ENCODE measurements at places on chromosomes 3 and 15.

DNA sequence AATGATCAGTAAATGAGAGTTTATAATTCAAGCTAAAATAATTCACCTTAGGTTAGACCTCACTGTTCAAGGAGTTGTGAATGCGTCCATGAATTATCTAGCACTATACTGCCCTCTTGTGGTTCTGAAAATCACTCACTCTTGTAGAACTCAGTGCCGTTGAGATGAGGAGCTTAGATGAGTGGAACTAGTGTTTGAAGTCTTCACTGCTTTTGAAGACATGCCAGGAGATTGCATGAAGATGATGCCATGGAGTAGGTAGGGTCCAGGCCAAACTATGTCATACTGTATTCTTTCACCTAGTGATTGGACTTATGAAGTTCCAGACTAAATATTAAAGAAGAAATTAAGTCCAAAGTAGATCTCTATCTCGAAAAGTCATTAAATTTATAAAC lies 28.8 kb downstream of the LYSMD4 start:
- DNase-seq, result no peak
- no peak overlapping the region for H3K4me3 ChIP-seq
- peaks cover 23% of the 10 kb centered on the region for H3K4me1 ChIP-seq

- H3K27ac ChIP-seq, result peak overlapping the region; percentile 21
- no peak for DNase-seq
- H3K4me3 ChIP-seq, result no peak overlapping the region
- H3K4me1 ChIP-seq, result peaks cover 33% of the 10 kb centered on the region
- H3K27me3 ChIP-seq, result no peaks in the 10 kb centered on the region
Observed at GRCh38 chr15:77025941-77026411, 31.1 kb downstream of the PSTPIP1 start.

DNA sequence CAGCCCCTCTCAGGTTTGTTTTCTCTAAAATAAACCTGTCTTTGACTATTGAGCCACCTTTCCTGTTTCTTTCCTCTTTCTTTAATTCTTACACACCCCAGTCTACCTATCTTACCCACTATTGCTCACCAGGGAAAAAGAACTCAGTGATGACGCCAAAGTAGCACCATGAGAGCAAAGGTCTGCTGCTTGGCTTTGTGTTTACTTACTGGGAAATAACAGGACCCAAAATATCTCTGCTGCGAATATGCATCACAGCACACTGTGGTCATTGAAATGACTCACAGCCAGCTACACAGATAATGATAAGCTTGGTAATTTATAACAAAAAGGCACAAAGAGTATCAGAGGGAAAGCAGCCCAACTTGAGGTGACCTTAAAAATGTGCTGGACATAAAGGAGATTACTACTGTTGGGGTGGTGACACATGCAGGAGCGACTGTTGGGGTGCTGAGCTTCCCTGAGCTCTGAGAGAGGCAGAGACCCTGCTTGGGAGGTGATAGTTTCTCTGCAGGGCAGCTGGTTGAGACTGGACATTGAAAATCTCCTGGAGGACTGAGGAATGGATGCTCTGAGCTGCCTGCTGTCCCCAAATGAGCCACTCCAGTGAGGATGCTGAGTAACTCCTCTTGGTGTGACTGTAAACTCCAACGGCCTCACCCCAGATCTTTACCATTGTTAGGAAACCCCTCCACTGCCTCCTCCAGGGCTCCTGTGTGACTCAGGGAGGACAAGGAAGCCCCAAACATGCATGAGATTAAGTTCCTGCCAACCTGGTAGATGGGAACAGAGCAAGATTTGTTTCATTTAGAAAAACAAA lies 14.5 kb downstream of the EFCAB12 start:
- no peak overlapping the region for H3K4me3 ChIP-seq
- DNase-seq, result no peak
- peaks cover 18% of the 10 kb centered on the region for H3K27me3 ChIP-seq
- no peak overlapping the region for H3K27ac ChIP-seq

DNA sequence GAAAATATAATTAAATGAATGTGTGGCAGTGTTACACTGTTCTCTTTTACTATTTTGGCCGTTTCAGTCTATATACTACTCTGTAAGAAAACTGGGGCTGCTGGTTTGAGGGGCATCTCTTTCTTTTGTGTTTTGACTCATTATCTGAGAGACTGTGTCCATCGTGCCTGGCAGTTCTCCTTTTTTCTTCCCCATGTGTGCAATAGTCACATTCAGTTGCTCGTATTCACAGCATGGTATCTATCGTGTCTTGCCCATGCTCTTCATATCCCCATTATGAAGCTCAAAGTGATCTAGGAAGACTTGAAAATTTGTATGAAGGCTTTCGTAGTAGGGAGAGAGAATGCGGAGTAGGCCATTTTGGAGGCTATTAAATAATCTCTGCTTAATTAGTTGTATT lies 29.8 kb upstream of the FAH start:
- peaks cover 3% of the 10 kb centered on the region for H3K36me3 ChIP-seq
- DNase-seq, result no peak
- no peak overlapping the region for H3K4me3 ChIP-seq

- H3K4me3 ChIP-seq, result no peak overlapping the region
- peaks cover 10% of the 10 kb centered on the region for H3K4me1 ChIP-seq
- peaks cover 1% of the 10 kb centered on the region for H3K27me3 ChIP-seq
- H3K27ac ChIP-seq, result no peak overlapping the region
- no peaks in the 10 kb centered on the region for H3K36me3 ChIP-seq
Observed at GRCh38 chr3:114504941-114505628, 211.3 kb downstream of the TIGIT start.

DNA sequence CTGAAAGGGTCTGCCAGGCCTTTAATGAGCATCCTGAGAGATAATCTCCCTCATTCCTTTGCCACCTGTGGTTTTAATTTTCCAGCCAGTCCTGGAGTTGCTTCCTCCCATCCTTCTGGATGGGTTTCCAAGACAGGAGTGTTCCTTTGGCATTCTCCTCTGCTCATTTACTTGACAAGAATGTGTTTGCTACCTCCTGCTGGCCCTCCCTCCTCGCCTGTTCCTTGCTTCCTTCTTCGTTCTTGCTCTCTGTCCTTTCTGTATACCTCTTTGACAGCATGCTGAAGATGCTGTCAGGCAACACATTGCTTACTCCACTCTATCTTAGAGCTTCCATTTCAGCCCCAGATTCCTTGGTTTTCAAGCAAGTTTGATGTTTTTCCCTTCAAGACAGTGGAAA lies 46.0 kb downstream of the ERC2 start:
- DNase-seq, result no peak
- no peaks in the 10 kb centered on the region for H3K36me3 ChIP-seq
- no peak overlapping the region for H3K4me3 ChIP-seq
- H3K4me1 ChIP-seq, result no peaks in the 10 kb centered on the region

- no peaks in the 10 kb centered on the region for H3K36me3 ChIP-seq
- no peak overlapping the region for H3K4me3 ChIP-seq
- no peaks in the 10 kb centered on the region for H3K4me1 ChIP-seq
- H3K27me3 ChIP-seq, result no peaks in the 10 kb centered on the region
- DNase-seq, result no peak
Observed at GRCh38 chr3:535566-536416, 339.2 kb downstream of the CHL1 start.

- DNase-seq, result no peak
- no peaks in the 10 kb centered on the region for H3K27me3 ChIP-seq
- no peak overlapping the region for H3K27ac ChIP-seq
- no peak overlapping the region for H3K4me3 ChIP-seq
Observed at GRCh38 chr3:188530226-188530625, 376.3 kb downstream of the LPP start.

GRCh38 chr3:65578861-65579260 lies 459.9 kb downstream of the MAGI1 start:
- no peaks in the 10 kb centered on the region for H3K36me3 ChIP-seq
- no peak overlapping the region for H3K27ac ChIP-seq
- H3K27me3 ChIP-seq, result no peaks in the 10 kb centered on the region
- no peaks in the 10 kb centered on the region for H3K4me1 ChIP-seq
- DNase-seq, result no peak

- DNase-seq, result no peak
- peaks cover 5% of the 10 kb centered on the region for H3K27me3 ChIP-seq
- H3K36me3 ChIP-seq, result peaks cover 2% of the 10 kb centered on the region
- H3K4me3 ChIP-seq, result no peak overlapping the region
- H3K27ac ChIP-seq, result no peak overlapping the region
Observed at GRCh38 chr3:87272718-87273341, 3.6 kb downstream of the POU1F1 start.

GRCh38 chr15:60218256-60218655 lies 179.5 kb downstream of the ANXA2 start:
- H3K36me3 ChIP-seq, result peaks cover 5% of the 10 kb centered on the region
- no peaks in the 10 kb centered on the region for H3K4me1 ChIP-seq
- H3K4me3 ChIP-seq, result no peak overlapping the region
- no peak for DNase-seq

DNA sequence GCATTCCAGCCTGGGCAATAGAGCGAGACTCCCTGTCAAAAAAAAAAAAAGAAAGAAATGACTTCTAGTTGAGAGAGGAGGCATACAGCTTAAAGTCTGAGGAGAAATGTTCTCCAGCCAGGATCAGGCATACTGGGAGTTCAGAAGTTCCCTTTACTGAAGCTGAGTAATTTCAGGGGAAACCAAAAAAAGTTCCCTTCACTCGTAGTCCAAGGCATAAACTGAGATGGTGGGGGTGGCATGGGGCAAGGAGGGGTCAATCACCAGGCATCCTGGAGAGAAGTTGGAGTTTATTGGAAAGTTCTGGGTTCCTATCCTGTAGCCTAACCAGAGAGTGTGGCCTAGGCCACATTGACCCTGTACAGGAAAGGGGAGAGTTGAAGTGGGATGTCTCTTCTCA lies 5.9 kb downstream of the GPX1 start:
- H3K27me3 ChIP-seq, result no peaks in the 10 kb centered on the region
- no peak for DNase-seq
- peaks cover 27% of the 10 kb centered on the region for H3K4me1 ChIP-seq
- peak overlapping the region; percentile 88 for H3K27ac ChIP-seq
- H3K4me3 ChIP-seq, result no peak overlapping the region
- peaks cover 6% of the 10 kb centered on the region for H3K36me3 ChIP-seq

GRCh38 chr3:62143843-62144450 lies 229.4 kb downstream of the FEZF2 start:
- no peak overlapping the region for H3K4me3 ChIP-seq
- no peak for DNase-seq
- H3K27ac ChIP-seq, result no peak overlapping the region
- no peaks in the 10 kb centered on the region for H3K36me3 ChIP-seq
- H3K27me3 ChIP-seq, result no peaks in the 10 kb centered on the region

GRCh38 chr3:172173316-172174254 lies 134.2 kb downstream of the FNDC3B start:
- peaks cover 3% of the 10 kb centered on the region for H3K36me3 ChIP-seq
- H3K27ac ChIP-seq, result no peak overlapping the region
- no peaks in the 10 kb centered on the region for H3K27me3 ChIP-seq
- H3K4me1 ChIP-seq, result peaks cover 21% of the 10 kb centered on the region
- H3K4me3 ChIP-seq, result no peak overlapping the region

- peaks cover 15% of the 10 kb centered on the region for H3K4me1 ChIP-seq
- H3K4me3 ChIP-seq, result no peak overlapping the region
- H3K36me3 ChIP-seq, result no peaks in the 10 kb centered on the region
- H3K27me3 ChIP-seq, result peaks cover 26% of the 10 kb centered on the region
Observed at GRCh38 chr3:29282427-29283230, 1.8 kb downstream of the RBMS3 start.

- no peak for DNase-seq
- no peak overlapping the region for H3K27ac ChIP-seq
- no peaks in the 10 kb centered on the region for H3K4me1 ChIP-seq
- H3K36me3 ChIP-seq, result no peaks in the 10 kb centered on the region
Observed at GRCh38 chr3:165874663-165875489, 37.7 kb upstream of the BCHE start.

- H3K4me3 ChIP-seq, result no peak overlapping the region
- H3K27me3 ChIP-seq, result no peaks in the 10 kb centered on the region
- H3K36me3 ChIP-seq, result peaks cover 2% of the 10 kb centered on the region
- DNase-seq, result no peak
- H3K4me1 ChIP-seq, result peaks cover 25% of the 10 kb centered on the region
- H3K27ac ChIP-seq, result no peak overlapping the region
Observed at GRCh38 chr3:63855333-63855940, 8.2 kb downstream of the THOC7 start.

DNA sequence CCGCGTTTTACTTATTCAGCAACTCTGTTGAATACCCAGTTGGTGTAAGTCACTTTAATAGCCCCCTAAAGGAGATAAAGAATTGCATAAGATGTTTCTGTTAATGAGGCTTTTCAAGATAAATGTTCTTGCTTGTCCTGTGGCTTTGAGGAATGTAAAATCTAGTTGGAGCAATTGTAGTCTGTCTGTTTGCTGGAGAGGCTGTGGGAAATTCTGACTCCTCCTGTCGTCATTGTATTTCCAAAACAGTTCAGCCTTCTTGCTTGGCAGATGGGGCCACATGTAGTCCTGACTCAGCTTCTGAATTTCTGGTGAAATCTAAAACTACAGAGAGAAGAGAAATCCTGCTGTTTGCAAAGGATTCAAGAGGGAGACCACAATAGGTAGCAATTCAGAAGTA lies 114.4 kb downstream of the RYR3 start:
- no peaks in the 10 kb centered on the region for H3K36me3 ChIP-seq
- DNase-seq, result no peak
- H3K4me1 ChIP-seq, result no peaks in the 10 kb centered on the region
- H3K4me3 ChIP-seq, result no peak overlapping the region

DNA sequence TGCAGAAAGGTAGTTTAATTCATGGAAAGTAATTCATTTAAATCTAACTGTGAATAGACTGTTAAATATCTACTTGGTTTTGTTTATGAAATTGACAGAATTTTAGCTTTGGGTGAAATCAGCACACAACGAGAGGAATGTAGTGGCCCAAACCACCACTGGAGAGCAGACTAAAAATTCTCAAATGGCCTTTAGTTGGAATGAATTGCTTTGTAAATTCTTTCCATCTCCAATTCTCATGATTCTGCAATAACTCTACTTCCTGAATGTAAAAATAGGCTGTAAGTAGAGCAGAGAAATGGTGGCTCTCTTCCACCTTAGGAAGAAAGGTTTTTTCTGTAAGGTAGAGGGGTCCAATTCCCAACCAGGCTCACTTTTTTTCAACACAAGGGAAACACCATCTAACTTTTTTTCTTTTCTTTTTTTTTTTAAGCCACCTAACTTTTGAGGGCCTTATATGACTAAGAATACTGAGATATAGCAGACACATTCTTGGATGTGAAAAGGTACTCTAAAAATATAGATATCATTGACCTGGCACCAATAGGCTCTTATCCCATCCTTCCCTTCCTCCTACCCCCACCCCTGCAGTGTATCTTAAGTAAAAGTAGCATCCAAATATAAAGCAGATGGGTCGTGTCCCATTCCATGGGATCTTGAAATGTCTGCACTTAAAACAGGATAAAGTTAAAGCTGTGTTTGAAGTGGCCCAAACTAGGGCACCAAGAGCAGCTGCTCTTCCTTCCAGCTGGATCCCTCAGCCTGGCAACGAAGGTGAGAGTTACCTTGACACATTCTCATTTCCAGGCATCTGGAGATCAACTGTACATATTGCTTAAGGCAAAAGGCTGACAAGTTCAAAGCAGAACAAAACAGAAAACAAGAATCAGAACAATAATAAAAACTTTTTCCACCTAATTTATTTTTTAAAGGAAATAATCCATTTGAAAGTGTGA lies 194.1 kb downstream of the TPRG1 start:
- no peaks in the 10 kb centered on the region for H3K36me3 ChIP-seq
- H3K4me1 ChIP-seq, result peaks cover 2% of the 10 kb centered on the region
- no peak for DNase-seq
